ENCODE measurements at places on chromosomes 7 and 10.

DNA sequence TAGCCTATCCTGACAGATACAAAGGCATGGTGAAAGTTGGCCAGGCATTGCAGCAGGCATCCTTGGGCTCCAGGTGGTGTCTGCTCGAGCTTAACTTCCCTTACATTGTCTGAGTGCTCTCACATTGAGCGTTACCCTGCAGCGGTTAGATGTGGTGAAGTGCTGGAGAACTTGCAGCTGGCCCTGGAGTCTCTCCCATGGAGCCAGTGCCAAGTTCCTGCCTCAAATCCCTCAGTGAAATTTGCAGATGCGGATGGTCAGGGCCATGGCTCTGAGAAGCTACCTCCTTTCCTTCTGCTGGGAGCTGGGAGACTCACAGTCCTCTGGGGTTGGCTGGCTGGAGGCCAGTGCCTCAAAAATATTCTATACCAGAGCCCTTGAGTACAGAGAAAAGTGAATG, 3.3 kb upstream of the ZNF746 start:
- DNase-seq = no peak

GRCh38 chr10:102795453-102796406, 41.5 kb downstream of the CYP17A1 start:
- no peak for DNase-seq

DNA sequence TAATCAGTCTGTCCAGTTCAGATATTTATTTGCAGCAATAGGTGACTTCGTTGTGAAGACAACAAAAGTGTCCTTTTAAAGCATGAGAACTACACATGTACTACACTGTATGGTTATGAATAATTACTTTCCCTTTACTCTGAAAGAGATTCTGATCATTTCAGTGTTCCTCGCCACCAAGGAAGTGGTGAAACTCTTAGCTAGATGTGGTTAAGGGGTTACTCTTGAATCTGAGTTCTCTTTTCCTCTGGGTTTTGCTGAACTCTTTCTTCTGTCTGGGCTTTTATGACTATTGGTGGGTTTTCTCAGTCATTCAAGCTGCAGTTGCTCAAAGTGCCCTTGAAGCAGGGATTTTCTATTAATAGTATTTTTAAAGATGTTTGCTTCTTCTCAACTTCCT, 127.9 kb upstream of the SEM1 start:
- no peak for DNase-seq

DNA sequence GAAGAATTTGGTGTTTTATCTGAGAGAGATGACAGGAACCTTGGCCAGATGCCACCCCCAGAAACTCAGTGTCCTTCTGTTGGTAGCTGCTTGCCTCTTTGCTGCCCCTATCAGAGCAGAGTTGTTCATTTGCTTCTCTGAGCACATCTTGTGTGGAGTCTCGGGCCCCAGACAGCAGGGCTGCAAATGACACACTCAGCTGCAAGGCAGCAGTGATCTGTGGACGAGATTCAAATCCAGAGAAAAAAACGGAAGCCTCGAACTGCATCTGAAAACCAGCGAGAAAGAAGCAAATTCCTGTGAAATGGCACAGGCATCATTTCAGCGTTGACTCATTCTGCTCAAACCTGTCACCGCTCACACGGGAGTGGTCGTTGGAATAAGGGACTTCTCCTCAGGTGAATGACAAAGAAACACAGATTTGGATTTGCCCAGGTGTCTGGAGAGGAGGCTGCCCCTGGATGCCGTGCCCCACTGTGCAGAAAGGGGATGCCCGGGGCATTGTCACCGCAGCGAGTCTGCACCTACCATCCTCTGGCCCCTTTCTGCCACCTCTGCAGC, 144.7 kb downstream of the PFKFB3 start:
- DNase-seq = no peak

DNA sequence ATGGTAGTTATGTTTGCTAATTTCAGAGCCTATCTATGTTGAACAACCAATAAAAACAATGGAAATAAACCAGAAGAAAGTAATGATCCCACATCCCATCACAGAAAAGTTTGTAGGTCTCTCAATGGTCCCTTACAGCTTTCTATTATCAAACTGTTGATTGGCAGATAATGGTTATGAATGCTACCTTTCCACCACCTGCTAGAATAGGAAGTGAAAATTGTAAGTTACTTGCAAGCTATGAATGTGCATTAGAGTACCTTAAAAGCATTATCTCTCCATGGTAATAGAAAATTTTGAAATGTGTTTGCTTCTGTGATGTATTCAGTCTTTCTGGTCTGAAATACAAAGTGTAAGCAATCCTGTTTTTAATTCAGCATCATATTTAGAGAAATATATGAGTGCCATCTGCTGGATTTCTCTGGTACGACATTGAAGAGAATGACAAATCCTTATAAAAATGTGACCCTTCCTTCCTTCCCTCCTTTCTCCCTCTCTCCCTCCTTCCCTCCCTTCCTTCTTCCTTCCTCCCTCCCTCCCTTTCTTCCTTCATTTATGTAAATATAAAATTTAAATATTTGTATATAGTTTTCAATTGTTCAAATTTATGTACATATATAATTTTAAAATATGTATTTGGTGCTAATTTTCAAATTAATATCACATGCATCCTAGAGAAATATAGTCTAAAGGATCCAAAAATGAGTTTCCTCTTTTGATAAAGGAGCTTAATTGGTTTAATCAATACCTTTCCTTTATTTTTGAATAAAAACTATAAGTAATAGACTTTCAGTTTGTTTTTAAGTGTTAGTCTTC, 41.4 kb upstream of the PNLIPRP3 start:
- DNase-seq = no peak

DNA sequence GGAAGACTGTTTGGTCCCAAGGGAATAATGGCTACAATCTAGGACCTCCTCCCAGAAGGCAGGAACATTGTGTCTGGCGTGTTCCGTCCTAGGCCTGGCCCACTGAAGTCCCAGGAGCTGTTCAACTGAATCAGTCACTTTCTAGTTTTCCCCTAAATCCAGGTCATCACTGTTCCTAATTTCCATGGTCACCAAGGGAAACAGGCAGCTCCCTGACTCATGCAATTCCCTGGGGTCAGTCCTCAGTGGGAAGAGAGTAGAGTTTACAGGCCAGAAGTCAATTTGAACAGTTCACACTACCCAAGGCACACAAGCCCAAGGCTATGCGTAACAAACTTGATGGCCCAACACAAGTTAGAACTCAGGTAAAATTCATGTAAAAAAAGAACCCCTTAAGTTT, 44.0 kb downstream of the CREB3L2 start:
- no peak for DNase-seq

GRCh38 chr7:99976626-99977025, 795 bp upstream of the AZGP1 start:
- no peak for DNase-seq

DNA sequence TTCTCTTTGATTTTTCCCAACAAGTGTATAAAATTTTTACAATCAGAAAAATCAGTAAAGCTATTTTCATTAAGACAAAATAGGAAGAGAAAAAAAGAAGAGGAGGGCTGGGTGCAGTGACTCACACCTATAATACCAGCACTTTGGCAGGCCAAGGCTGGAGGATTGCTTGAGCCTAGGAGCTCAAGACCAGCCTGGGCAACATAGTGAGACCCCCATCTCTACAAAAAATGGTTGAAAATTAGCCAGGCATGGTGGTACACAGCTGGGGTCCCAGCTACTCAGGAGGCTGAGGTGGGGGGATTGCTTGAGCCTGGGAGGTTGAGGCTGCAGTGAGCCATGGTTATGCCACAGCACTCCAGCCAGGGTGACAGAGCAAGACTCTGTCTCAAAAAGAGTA, 172.3 kb downstream of the AKR1D1 start:
- DNase-seq = no peak

GRCh38 chr10:132055616-132056015, 10.1 kb upstream of the JAKMIP3 start:
- DNase-seq = no peak

DNA sequence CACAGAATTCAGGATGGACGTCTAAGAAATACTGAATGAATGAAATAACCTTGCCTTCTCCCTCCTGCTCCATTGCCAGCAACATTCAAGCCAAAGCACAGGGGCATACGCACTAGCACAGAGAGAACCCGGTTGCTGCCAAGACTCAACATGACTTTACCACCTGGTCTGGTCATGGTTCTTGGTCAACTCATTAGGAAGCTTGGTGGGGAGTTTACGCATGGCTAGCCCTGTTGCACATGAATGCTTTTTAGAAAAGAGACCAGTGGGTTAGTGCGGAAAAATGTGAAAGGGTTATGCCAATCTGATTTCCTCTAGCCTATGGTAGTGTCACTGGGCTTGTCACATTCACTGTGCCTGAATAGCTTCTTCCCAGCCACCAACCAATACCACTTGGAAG, 187.6 kb upstream of the NEBL start:
- DNase-seq = no peak
